ENCODE measurements at places on chromosomes 1 and 21.

DNA sequence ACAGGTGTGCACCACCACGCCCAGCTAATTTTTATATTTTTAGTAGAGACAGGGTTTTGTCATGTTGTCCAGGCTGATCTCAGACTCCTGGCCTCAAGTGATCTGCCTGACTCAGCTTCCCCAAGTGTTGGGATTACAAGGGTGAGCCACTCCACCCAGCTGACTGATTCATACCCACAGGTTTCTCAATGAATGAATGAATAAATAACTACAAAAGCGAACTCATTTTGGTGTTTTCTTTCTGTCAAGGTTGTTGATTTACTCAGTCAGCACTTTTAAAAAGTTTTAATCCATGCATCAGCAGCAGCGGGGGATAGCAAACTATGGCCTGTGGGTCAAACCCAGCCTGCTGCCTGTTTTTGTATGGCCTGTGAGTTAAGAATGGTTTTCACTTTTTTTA, 217.5 kb downstream of the FAF1 start:
- no peak for DNase-seq

DNA sequence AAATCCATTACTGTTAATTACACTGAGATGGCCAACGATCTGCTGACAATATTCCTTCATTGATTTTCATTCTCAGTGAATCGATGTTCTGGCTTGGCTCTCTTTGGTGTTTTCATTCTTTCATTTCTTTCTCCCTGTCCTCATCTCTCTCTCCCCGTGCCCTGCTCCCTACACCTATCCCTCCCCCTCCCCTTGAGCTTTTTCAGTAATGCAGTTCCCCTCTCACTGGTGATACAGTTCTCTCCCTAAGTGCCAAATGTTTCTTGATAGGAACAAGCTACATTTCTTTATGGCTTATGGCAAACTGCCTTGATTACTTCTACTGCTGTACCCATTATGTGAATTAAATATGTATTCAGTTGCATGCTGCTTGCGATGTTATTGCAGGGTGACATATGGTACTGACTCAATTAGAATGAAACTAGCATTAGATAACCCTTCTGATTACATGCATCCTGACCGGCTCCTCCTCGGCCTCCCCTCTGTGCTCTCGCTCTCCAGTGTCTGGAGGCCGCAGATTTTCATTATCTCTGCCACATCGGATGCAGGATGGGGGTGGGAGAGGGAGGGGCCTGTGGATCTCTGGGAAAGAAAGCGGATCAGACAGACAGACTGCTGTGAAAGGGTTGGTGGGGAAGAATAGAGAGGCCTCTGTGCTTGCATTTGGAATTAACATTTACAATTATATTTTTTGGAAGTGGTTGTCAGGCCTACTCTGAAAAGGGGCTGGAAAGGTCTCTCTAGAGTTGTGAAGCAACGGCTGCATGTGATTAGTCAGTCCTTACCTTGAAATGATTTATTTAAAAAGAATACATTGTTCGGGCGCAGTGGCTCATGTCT, 130.9 kb downstream of the PBX1 start:
- DNase-seq, result no peak

- DNase-seq, result no peak
Measured at GRCh38 chr1:233605205-233605604, 8.7 kb upstream of the KCNK1 start.

GRCh38 chr1:88876573-88877365, 14.6 kb downstream of the GTF2B start:
- DNase-seq, result no peak

DNA sequence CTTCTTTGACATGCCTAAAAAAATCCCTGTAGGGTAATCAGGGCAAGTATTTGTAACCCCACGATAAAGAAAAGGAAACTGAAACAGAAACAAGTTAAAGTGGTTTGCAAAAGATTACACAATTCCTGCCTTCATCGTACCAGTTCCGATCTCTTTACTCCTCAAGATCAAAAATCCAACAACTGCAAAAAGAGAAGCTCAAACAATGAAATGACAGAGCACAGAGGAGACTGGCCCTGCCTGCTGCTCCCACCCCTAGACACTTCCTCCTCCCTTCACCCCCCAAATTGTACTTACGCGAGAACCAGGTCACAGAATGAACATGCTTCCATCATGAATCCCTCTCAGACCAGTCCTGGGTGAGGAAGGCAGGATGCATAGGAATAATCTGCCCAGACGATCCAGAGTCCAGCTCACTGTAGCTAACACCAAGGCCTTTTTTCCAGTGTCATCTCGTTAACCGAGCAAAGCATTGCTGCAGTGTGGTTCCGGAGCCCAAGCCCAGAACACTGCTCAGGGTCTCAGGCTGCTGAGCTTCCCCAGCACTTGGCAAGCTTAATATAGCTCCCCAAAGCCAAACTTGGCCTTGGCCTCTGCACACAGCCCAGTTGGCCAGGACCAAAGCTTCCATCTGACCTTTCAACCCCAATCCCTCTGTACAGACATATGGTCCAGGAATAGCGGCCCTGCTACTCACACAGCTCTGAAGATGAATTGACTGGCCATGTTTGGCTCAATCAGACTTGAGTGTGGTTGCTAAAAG, 20.3 kb downstream of the RXRG start:
- no peak for DNase-seq

- DNase-seq, result no peak
Measured at GRCh38 chr1:82466416-82466815, 665.7 kb downstream of the ADGRL2 start.

- no peak for DNase-seq
Measured at GRCh38 chr1:197955486-197956394, 38.6 kb downstream of the LHX9 start.

GRCh38 chr1:5965586-5966131, 26.6 kb downstream of the NPHP4 start:
- DNase-seq, result no peak

GRCh38 chr1:80896781-80897356, 903.9 kb upstream of the ADGRL2 start:
- no peak for DNase-seq

GRCh38 chr1:33097137-33097611, 16.2 kb downstream of the AZIN2 start:
- no peak for DNase-seq

DNA sequence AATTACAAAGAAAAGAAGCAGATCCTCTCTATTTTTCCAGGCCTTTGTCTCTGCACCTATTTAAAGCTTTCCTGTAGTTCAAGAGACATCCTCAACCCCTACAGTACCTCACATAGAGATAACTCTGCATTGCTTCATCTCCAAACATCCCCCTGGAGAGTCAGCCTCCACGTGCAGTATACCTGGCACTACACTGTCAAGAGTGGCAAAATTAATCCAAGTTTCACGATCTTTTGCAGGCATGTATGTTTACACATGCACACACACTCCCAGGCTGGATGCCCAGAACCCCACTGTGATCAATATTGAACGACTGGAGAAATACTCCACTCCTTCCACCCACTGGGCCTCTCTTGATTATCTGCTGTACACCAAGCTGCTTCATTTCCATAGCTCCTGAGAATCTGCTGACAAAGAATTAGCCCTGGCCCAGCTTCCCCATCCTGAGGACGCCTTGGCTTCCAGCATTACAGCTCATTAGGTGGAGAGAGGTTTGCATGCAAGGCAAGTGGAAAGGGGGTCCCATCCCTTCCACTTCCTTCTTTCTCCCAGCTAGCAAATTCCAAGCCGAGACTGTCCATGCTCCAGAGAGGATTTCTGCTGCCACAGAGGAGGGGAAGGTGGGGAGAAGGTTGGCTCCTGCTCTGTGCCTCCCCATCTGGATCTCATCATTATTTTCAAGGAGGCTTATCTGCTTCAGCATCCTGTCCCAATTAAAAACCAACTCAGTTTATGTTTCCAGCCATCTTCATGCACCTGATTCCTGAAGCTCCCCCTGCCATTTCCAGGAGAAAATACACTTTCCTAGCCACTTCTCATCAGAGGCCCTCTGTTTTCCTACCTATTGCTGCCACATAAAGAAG, 66.5 kb upstream of the GOLT1A start:
- DNase-seq, result no peak

DNA sequence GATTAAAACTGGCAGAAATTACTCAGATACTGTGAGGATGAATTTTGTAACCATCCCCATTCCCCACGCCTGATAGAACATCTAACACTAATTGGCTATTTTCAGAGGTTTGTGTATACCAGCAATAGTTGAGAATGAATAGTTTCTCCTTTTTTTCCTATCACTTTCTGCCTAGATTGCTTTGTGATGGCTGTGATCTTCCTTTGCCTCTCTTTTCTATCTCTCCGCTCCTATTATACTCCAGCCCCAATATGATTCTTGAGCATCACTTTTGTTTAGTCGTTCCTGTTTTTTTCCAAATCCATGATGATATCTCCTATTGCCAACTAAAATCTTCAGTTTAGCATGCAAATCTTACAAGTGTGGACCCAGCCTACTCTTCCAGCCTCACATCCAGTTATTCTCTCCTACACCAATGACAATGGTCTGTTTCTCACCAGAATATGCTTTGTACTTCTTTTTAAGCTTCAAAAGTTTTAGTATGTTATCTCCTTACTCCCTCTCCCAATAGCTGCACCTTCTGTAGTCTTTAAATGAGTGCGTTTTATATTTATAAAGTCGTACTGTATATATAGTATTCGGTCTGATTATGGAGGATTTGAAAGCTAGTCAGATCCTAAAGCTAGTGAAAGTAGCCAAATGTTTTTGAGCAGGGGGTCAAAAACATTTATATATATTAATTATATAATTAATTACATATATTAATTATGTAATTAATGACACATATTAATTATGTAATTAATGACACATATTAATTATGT, 25.2 kb downstream of the MAGI3 start:
- no peak for DNase-seq

DNA sequence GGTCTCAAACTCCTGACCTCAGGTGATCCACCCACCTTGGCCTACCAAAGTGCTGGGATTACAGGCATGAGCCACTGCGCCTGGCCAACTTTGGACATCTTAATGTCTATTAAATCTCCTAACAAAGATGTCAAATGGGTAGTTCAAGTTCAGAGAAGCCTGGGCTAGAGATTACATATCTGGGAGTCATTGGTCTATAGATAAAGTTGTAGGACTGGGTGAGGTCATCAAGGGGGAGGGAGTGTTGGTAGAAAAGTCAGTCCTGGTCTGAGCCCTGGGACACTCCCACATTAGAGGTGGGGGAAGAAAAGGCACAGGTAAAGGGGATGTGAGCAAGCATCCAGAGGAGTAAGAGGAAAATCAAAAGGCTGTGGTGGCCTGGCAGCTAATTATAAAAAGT, 6.6 kb downstream of the UBIAD1 start:
- DNase-seq, result no peak

GRCh38 chr1:234774971-234775370, 165.0 kb upstream of the IRF2BP2 start:
- DNase-seq, result no peak

- no peak for DNase-seq
Measured at GRCh38 chr1:8197493-8198282, 120.2 kb upstream of the SLC45A1 start.

DNA sequence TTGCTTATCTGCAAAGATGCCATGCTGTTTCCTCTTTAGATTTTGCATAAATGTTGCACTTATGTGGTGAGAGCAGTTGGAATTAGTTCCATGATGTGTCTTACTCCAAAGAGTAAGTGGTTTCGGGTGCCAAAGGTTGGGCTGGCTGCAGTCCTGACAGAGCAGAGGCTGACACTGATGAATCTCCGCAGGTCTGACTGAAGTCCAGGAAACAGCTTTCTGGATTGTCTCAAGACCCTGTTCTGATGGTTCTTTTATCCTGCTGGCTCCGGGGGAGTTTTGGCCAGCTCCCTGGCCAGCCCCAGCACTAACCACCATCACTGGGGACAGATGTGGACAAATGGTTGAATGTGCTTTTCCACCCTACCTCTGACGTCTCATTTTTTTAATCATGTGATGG, 207.2 kb upstream of the KIAA0040 start:
- no peak for DNase-seq
